ENCODE measurements at places on chromosomes 6 and 20. TPM values are rescaled to one million over a fixed set of nuclear protein-coding genes. Genes with fewer than 3 reads are reported as not detected.

- DNase-seq = no peak
These were observed 15.8 kb upstream of the PLCB1 start for GRCh38 chr20:8116067-8116811.

- DNase-seq = no peak
These were observed 207.3 kb downstream of the GMDS start for GRCh38 chr6:2038092-2038491.

GRCh38 chr6:106620931-106621672 lies 8.2 kb downstream of the RTN4IP1 start:
- DNase-seq = no peak

- DNase-seq = no peak
These were observed 197.9 kb downstream of the PREX1 start for GRCh38 chr20:48629960-48630315.

DNA sequence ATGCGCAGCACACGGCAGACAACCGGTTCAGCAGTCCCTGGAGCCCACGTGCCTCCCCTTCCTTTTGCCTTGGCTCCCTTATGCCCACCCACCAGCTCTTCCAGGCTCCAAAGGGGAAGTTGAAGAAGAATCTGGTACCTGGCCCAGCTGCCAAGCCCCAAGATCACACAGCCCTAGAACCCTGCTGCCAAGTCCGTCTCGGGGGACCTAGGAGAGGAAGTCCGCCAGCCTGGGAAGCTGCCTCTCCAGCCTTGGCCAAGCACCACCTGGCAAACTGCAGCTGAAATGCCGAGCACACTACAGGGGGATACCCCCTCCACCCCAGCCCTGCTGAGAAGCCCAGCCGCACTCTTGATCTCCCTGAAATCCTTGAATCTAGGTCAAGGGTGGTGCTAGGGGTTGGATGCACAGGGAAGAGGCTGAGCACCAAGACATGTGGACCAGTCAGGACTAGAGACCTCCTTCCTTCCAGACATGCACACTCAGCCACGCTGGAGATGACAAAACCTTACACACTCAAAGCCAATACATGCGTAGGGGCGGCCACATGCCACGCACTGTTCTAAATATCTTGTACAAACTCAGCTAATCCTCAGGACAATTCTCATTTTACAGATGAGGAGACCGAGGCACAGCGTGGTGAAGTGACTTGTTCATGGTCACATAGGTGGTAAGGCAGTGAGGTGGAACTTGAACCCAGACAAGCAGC lies 124.1 kb downstream of the PREX1 start:
- no peak for DNase-seq

DNA sequence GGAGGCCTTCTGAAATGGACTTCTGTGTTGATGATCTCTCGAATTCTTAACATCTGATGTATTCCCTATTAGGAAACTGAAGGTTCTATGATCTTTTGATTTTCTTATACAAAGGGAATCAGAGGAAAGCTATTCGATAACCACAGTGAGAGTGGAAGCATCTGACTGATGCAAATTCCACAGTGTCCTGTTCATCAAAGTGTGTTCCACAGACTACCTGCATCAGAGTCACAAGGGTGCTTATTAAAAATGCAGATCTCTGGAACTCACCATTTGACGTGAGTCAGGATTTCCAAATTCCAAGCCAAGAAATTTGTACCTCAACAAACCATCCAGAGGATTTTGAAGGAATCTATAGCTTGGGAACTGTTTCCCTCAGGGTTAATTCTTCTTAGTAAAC lies 4.4 kb upstream of the MEP1A start:
- DNase-seq = no peak

SLC4A11 gene
- total RNA-seq = 0.32 TPM

BEND6 gene
- 0.45 TPM for total RNA-seq

ANGPT4 gene
- 0.13 TPM for total RNA-seq

ANKRD66 gene
- total RNA-seq = not detected

WFDC12 gene
- not detected for total RNA-seq

SLC35D3 gene
- total RNA-seq = 0.42 TPM
